ENCODE measurements at places on chromosomes 2 and 18. TPM values are rescaled to one million over a fixed set of nuclear protein-coding genes. Genes with fewer than 3 reads are reported as not detected.

Gene TRIB2
- polyA plus RNA-seq: 6.7 TPM

Gene RESP18
- polyA plus RNA-seq: not detected

Gene USP34
- polyA plus RNA-seq: 36.4 TPM

Gene KRTCAP3
- 6.7 TPM for polyA plus RNA-seq

Gene NEB
- 0.37 TPM for polyA plus RNA-seq

Gene RBKS
- polyA plus RNA-seq: 15.8 TPM

Gene SERTAD2
- 7.1 TPM for polyA plus RNA-seq

Gene SLC66A3
- 6.7 TPM for polyA plus RNA-seq

Gene COL4A3
- 0.46 TPM for polyA plus RNA-seq

Gene CRYBA2
- not detected for polyA plus RNA-seq

- DNase-seq: no peak
Observed at GRCh38 chr2:17539611-17540092, 844 bp upstream of the VSNL1 start.

- DNase-seq: peak; percentile 63
Observed at GRCh38 chr2:20378891-20379519, 28.4 kb upstream of the PUM2 start.

DNA sequence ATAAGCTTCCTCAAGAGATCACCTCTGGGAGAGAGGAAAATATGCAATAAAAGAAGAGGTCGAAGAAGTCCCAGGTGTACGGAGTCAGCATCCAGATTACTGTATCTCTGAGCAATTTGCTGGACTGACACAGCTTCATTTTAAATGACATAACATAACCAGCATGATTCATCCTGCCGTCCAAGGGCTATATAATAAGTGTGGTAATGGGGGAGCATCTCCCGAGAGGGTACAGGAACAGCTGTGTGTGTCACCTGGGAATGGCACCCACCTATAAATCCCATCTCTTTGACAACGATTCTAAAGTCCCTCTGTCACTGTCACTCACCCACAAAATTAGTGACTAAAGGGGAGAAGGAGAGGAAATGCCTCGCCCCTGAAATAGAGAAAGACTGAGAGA is 19.3 kb upstream of the FZD7 start:
- DNase-seq: no peak

DNA sequence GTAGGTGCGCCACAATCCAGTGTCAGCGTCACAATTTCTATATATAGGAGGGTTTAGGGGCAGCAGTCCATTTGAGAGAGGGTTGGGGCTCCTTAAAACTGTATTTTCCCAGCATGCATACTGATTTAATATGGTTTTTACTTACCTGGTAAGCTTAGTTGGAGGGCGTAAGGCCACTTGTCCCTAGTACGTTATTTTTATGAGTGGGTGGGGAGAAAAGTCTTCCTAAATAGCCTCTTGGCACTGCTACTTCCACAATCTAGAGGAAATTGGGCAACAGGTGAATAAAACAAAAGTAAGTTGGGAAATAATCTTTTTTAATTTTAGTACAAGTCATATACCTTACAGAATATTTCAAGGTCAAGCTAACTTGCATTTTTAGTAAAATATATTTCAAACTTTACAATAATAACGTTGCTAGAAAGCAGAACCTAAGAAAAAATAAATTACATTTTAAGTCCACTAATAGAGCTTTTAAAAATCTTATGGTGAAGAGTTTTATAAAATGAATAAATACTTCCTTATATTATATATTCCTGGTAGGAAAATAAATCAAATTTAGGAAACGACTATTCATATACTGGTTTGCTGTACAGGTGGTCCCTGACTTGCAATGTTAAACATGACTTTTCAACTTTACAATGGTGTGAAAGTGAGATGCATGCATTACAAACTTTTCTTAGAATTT is 20.9 kb downstream of the DHRS9 start:
- no peak for DNase-seq

DNA sequence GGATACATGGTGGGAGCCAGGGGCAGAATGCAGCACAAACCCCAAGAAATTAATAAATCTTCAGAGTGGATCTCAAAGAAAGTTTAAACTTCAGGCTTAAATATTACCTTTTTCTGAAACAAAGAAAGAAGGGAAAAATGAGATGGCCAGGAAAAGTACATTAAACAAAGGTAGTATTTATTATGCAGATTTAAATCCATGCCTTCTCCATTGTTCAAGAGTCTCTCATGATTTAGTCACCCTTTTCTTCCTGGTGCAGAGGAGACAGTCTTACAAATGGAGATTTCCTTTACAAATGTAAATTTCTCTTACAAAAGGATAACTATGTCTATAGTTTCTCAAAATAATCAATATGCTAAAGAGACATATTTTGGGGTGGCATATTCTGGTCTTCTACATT is 33.4 kb upstream of the PPM1B start:
- no peak for DNase-seq

DNA sequence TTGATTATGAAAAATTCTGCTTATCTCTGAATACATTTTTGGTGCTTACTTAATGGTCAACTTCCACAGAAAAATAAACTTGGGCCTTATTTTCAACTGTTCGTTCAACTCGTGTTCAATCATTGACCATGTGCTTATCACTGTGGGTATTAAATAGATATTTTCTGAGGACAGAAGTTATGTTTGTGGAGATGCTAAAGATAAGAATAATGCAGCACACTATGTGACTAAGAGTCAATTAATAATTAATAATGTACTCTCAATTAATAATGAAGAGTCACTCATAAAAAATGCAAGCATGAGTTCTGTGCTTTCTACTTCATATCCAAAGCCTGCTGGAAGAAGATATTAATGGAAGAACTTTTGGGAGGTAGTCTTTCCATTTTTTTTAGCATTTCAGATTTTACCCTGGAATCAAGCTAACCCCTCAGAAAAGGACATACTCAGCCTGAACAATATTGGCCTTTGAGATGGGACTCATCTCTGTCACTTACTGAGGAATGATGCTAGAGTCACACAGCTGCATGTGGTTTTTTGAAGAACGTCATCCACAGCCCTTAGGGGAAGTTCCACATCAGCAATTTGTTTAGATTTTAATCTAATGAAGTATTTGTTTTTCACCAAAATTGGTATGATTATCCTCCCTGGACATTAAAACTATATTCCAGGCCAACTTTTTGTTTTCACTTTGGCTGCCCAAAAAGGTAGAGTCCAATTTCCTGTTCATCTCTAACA is 191.9 kb upstream of the CRIM1 start:
- DNase-seq: no peak

DNA sequence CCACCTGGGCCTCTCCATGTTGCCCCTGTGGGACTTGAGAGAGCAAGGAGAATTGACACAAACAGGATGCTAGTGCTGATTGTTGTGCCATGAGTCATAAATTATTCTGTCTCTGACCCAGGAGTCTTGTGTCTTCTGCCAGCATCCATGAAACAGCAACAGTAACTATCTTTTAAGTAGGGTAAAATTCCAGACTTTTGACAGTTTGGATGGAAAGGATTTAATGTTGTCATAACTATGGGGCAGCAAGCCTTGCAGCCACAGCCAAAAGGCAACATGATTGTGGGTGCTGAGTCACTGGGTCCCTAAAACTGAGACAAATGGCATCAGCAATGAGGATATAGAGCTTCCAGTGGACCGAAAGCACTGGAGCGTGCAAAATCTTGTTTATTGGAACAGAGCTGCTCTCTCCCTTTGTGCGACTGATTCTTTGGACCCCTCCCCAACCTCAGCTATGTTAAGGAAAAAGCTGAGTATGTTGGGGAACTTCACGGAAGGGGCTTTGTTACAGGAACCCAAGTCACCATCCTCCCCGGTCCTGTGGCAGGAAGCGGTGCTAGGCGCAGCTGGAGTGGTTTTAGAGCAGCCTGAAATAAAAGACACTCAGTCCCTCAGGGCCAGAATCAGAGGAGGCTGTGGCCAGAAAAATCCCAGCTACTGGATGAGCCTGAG is 9.6 kb upstream of the ITPRIPL1 start:
- no peak for DNase-seq

GRCh38 chr2:240857039-240858008 is 11.3 kb upstream of the AGXT start:
- DNase-seq: peak; percentile 71

- DNase-seq: no peak
Observed at GRCh38 chr2:34266908-34267697, 668.0 kb upstream of the FAM98A start.

GRCh38 chr2:118374974-118375755 is 286.9 kb downstream of the INSIG2 start:
- no peak for DNase-seq

- DNase-seq: no peak
Observed at GRCh38 chr2:174544156-174544555, 53.4 kb downstream of the WIPF1 start.

DNA sequence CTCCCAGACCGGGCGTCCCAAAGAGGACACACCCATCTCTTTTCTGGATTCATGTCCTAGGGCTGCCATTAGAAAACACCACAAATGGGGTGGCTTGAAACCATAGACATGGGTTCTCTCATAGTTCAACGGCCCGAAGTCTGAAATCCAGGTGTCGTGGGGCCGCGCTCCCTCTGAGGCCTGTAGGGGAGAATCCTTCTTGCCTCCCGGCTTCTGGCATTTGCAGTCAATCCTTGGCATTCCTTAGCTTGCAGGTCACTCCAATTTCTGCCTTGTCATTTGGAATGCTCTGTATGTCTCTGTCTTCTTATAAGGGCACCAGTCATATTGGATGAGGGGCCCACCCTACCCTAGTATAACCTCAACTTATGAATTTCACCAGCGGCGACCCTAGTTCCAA is 65.1 kb downstream of the CYB5A start:
- DNase-seq: no peak

DNA sequence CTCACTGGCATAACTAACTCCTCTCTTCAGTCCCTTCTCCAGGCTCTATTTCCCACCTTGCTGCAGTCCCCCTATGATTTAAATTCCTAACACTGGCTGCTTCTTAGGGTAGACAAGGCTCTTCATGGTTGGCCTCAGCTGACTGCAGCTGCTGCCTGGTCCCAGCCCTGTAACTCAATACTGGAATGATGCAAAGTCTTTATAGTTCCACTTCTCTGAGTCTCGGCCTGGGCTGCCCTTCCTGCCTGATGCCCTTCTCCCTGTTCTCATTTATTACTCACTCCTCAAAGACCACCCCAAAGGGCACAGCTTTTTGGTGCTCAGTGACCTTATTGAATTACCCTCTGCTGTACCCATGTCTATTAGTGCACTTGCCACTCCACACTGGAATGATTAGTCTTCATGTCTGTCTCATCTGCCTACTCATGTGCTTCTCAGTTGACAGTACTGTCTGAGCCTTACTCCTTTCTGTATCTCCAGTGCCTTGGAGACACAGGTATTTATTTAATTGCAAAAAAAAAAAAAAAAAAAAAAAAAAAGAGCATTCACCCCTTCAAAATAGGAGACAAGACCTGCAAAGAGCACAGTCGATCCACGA is 199.4 kb upstream of the REV1 start:
- no peak for DNase-seq

GRCh38 chr2:11920993-11921583 is 174.7 kb downstream of the LPIN1 start:
- no peak for DNase-seq

DNA sequence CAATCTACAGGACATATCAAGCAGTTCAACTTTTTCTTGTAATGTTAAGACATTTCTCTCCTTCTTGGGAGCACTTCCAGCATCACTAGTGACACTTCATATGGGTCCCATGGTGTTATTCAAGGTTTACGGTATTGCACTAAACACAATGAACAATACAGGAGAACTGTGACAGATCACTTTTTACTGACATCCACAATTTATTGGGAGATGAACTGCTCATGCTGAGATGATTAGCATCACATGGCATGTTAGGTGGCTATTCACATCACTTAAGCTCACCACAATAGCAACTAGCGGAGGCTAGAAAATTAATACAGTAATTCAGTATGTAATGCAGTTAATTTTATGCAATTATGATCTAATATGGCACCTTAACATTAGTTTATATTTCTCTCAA is 264.4 kb downstream of the ERBB4 start:
- no peak for DNase-seq

DNA sequence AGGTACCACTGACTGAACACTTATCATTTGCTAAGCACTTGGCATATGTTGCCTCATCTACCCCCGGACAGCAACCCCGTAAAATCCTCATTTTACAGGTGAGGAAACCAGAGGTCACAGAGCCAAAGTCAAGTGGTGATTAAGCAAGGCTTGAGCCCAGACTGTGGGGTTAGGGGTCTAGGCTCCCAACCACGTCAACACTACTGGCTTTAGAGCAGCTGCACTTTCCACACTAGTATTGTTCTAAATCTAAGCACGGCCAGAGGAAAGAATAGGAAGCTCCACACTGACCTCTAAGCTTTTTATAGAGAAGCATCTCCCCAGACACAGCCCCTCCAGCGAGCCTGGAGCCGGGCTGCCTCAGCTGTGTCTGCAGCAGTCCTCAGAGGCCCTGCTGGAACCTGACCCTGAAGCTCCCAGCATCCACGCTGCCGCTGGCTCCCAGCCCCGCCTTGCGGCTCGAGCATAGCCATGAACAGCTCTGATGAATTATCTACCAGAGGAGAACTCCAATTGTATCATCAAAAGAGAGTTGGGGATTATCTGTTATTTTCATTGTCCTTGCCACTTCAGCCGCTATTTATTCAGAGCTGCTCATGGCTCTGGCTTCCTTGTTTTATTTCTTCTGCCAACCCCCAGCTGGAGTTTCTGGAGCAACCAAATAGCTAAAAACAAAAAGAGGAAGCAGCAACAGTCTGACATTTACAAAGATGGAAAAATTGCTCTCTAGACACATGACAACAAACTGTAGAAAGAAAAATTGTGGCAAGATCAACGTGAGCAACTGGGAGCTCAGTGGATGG is 62.2 kb upstream of the RTN4 start:
- DNase-seq: no peak

DNA sequence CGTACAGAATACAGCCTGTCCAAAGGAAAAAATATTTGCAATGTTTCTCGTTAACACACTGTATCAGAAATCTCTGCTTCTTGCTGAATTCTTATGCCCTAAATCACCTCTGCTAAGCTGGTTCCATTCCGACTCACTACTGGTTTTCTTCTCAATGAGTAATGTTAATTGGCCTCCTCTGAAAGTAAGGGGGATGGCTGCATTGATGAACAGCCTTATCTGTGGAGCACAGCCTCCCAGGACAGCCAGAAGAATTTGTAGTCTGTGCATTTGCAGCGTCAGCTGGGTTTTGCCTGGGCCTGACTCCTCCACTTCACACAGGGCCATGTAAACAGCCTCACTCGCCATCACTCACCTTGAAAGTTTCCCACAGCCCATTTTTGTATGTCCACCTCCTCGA is 127.7 kb downstream of the RNF152 start:
- DNase-seq: no peak

GRCh38 chr2:172970660-172971059 is 105.0 kb upstream of the MAP3K20 start:
- no peak for DNase-seq

- DNase-seq: no peak
Observed at GRCh38 chr2:201642086-201642578, 1.2 kb downstream of the TMEM237 start.

DNA sequence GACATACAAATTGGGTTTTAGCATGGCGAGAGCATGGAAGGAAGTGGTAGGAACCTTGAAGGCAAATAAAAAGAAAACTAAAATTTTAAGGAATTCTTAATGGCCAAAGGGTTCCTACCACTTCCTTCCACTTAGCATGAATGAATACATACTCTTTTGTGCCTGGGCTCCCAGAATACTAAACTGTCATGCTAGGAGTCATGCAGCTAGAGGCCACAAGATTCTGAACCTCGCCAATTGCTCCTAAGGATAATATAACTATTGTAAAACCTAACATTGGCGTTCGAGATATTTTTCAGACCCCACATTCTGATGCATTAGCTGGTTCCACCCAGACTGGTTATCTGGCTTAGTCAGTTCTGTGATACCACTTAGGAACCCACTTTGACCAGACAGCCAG is 38.6 kb upstream of the ARHGAP25 start:
- no peak for DNase-seq

- DNase-seq: no peak
Observed at GRCh38 chr2:158810731-158811460, 15.8 kb downstream of the DAPL1 start.

Measured in liver (tissue), 10 donors.